ENCODE measurements at places on chromosomes 3 and 15.

DNA sequence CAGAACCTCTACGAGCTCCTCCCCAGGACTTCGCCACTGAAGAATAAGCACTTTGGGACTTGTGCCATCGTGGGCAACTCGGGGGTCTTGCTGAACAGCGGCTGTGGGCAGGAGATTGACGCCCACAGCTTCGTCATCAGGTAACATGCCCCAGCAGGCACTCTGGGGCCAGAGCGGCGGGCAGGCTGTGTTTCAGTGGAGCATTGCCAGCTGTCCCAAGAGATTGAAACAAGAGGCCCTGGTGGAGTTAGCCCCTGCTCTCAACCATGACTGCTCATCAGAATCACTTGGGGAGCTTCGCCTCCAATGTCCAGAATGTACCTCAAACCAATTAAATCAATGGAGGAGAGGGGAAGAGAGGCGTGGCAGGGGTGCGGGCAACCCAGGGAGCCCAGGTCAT lies 44.8 kb downstream of the ST8SIA2 start:
- no peak for DNase-seq

DNA sequence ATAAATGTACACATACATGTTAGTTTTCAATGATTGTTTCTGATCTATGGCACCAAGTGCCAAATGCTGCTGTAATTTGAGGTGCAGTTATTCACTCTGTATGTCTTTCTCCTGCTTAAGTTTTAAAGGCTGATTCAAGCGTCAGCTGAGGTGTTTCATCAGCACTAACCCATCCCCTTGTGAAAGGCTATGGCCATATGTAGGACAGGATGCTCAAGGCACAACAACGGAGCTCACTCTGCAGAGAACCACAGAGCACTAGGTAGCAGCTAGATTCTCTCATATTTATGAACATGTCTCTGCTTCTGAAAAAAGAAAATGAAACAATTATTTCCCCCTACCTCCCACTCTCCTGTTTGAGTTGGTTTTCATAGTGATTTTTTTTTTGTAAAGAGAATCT lies 340.0 kb upstream of the TMCO5A start:
- DNase-seq = no peak

DNA sequence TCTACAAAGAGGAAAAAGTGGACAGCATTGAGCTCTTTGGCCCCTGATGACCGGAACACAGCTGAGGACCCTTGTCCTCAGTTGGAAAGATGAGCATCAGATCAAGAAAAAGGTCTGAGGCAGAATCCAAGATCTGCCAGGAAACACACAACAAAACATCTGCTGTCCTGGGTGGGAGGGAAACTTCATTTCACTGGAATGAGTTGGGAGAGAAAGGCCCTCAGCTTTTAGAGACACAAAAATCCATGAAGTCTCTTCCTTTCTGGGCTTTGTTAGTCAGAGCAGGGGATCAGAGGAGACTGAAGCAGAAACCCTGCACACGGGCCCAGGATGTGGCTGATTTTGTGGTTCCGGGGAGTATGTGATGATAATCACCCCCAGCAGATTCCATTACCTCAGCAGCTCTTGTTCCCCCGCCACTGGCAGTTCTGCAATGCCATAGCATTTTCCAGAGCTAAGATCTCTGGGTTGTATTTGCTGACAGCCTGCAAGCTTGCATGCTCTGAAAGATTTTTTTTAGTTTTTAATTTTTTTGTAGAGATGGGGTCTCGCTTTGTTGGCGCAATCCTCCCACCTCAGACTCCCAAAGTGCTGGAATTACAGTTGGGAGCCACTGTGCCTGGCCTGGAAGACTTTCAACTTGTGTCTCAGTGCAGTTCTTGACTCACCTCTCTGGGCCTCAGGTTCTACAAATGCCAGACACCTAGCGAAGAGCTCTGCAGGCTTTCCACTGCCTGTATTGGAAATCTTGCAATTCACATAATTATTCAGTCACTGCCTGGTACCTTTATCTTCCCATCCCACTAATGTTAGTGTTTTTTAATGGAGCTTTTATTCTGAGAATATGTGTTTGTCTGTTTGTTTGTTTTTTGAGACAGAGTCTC lies 5.8 kb upstream of the TATDN2 start:
- no peak for DNase-seq

DNA sequence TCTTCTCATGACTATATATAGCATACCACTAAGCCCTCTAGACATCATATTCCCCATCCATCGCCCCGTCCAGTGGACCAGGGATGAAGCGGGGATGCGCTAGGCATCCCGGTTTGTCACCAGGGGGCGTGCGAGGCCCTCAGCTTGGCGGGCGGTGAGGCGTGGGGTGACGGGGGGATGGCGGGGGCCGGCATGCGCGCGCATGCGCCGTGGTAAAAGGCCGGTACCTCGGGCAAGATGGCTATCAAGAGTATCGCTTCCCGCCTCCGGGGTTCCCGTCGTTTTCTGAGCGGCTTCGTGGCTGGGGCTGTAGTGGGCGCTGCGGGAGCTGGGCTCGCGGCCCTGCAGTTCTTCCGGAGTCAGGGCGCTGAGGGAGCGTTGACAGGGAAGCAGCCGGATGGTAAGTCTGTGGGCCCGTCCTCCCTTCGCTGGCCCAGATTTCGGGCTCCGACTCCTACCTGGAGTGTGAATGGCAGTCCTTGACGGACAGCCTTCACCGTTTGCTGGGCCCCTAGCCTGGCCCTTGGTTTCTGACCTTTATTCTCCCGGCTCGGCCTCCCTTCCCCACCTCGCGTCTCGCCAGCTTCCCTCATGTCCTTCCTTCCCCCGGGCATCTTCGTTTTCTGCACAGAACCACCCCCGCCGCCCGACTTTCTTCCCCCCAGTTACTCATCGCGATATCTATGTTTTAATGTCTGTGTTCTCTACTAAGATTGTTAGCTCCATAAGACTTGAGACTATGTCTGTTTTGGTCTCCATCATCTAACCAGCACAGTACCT lies at the start of gene EXOG:
Gene EXOG (plus strand): TSS at position 210 of the 780 bp plus-strand sequence. CDS start 28 bp downstream, at position 238.
- DNase-seq = peak; percentile 83

GRCh38 chr3:38204599-38205471 lies 39.5 kb downstream of the OXSR1 start:
- DNase-seq = no peak

GRCh38 chr3:171327441-171328174 lies 132.6 kb downstream of the TNIK start:
- DNase-seq = no peak

DNA sequence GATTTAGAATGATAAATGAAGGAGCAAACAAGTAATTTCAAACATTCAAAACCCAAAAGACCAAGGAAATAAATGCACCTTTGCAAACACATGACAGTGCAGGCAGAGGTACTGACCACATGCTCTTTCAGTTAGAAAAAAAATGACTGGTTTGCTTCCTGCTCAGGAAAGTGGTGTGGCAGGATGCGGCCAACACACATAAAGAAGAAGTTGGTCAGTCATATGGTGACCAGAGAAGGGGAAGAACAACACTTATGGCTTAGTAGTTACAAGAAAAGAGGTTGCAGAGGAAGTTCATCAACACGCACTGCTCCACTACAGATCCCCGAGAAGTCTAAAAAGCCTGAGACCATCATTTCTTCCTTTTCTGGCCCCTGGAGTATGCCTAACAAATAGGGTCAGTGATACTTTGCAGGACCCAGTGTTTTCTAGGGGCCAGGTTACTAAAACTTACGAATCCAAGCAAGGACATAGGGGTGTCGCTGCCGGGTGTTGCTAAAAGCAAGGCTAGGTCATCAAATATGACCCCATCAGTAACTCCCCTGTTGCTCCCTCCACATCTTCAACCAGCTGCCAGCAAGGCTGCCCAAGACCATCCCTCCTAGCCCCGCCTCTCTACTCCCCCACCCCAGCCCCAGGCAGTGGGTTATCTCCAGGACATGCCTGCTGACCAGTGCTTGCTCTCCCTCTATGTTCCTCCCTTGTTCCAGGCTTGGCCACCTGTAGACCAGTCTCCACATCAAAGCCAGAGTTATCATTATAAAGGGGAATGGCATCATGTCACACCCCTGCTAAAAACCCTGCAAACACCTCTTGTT lies 11.2 kb downstream of the ATP8B4 start:
- no peak for DNase-seq

GRCh38 chr3:160686955-160687535 lies 10.1 kb downstream of the ARL14 start:
- no peak for DNase-seq

All from hippocampal formation (tissue), 2 donors.